ENCODE measurements at places on chromosomes 16 and 17. TPM values are rescaled to one million over a fixed set of nuclear protein-coding genes. Genes with fewer than 3 reads are reported as not detected.

- no peaks in the 10 kb centered on the region for H3K4me1 ChIP-seq
- no peak overlapping the region for H3K4me3 ChIP-seq
- DNase-seq = no peak
- no peaks in the 10 kb centered on the region for H3K36me3 ChIP-seq
- H3K27ac ChIP-seq = no peak overlapping the region
- no peaks in the 10 kb centered on the region for H3K27me3 ChIP-seq
Measured at GRCh38 chr17:68450391-68450790, 6.9 kb downstream of the WIPI1 start.

Gene TPSD1
- total RNA-seq = not detected

Gene MMP28
- total RNA-seq = 14.5 TPM

Gene CLDN6
- total RNA-seq = not detected

- no peaks in the 10 kb centered on the region for H3K36me3 ChIP-seq
- H3K4me3 ChIP-seq = no peak overlapping the region
- H3K27me3 ChIP-seq = no peaks in the 10 kb centered on the region
Measured at GRCh38 chr16:9970244-9970643, 212.0 kb downstream of the GRIN2A start.
